ENCODE measurements at places on chromosomes 16 and 17.

DNA sequence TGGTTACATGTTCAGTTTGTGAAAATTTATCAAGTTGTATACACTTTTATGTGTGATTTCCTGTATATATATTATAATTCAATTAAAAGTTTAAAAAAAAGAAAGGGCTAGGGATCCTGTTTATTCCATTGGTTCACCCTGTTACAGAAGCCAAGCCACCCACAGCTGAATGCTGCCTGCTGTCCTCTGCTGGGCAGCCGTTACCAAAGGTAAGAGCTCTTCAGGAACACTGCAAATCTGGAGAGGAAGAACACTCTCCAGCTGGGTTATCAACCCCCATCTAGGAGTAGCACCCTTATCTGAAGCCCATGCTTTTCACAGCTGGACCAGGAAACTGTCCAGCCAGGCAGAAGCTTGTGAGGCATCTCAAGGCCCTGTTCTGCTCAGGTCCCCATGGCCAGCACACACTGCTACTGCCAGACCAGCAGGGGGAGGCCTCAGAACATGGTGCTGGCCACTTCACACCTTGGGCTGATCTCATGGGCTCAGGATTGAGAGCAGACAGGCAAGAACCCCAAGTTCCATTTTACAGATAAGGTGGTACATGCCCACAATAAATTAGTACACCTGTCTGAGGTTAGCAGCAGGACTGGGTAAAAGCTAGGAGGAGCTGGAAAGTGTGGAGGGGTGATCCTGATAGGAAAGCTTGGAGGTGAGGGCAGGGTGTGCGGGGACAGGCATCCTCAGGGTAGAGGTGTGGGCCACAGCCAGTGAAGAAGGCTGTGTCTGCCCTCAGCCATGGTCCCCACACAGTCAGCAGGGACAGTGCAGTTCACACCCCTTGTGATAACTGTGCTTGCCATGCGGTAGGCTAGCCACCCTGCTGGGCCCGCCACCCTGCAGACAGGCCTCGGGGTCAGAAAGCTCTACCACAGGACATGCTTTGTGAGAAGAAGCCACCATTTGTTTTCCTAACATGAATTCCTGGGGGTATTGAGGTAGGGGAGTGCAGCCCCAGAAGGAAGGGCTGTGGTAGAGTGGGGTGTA, 54.3 kb upstream of the SREBF1 start:
- no peak overlapping the region for H3K4me3 ChIP-seq
- no peaks in the 10 kb centered on the region for H3K36me3 ChIP-seq
- H3K27me3 ChIP-seq = no peaks in the 10 kb centered on the region
- no peak for DNase-seq

DNA sequence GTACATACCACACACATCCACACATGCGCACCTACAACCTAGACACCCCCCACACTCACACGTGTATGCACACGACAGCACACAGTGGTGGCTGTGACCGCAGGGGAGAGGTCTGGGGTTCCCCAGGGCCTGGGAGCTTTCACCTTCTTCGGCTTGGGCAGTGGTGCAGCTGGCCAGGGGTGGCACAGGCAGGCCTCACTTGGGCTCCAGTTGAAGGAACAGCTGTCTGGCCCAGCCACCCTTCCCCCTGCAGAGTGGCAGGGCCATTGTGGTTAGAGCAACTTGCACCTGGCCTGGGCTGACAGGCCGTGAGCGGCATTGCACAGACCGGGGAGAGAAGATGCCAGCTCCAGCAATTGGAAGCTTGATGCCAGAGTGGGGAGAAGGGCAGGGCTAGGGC, 114.5 kb upstream of the GSE1 start:
- no peak overlapping the region for H3K4me3 ChIP-seq
- DNase-seq = no peak
- H3K4me1 ChIP-seq = no peaks in the 10 kb centered on the region
- no peaks in the 10 kb centered on the region for H3K36me3 ChIP-seq

- no peaks in the 10 kb centered on the region for H3K4me1 ChIP-seq
- no peaks in the 10 kb centered on the region for H3K36me3 ChIP-seq
- H3K4me3 ChIP-seq = no peak overlapping the region
These were observed 256.9 kb downstream of the C16orf95 start for GRCh38 chr16:87060034-87060986.

GRCh38 chr16:29151317-29151716, 166.5 kb downstream of the LAT start:
- no peak overlapping the region for H3K27ac ChIP-seq
- no peaks in the 10 kb centered on the region for H3K4me1 ChIP-seq
- no peaks in the 10 kb centered on the region for H3K27me3 ChIP-seq
- no peak overlapping the region for H3K4me3 ChIP-seq
- H3K36me3 ChIP-seq = no peaks in the 10 kb centered on the region
- DNase-seq = peak; percentile 27

DNA sequence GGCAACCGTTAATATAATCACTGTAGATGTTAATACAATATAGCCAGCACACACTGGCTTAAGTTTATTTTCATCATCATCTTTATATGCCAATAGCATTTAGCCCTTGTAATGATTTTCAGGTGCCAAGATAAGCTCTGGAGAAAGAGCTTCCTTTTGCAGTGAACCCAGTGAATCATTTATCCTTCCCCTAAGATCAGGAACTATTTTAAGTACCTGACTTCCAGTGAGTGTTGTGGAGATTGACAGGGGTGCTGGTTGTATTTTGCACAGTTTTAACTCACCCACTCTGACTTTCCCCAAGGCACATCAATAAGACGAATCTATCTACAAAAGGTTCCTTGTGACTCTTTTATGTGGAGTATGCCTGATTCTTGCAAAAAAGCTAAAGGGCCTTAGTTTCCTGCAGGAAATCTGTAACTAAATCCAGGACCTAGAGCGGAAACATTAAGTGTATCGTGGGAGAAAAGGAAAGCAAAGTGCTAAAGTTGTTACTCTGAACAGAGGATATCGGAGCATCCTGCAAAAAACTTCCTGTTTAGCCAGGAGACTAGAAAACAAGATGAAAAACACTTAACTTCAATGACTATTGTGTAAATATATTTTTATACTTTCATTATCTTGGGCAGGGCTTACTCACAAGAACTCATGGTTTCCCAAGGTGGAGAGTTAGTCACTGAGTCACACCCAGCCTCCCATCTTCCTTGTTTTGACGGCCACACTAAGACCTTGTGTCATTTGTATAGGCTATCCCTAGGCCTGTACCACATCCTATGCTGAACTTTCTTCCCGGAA, 183.6 kb downstream of the MAP2K6 start:
- no peak overlapping the region for H3K27ac ChIP-seq
- no peak overlapping the region for H3K4me3 ChIP-seq
- H3K27me3 ChIP-seq = no peaks in the 10 kb centered on the region
- DNase-seq = no peak
- no peaks in the 10 kb centered on the region for H3K4me1 ChIP-seq

GRCh38 chr17:57114085-57114673, 29.1 kb downstream of the AKAP1 start:
- peaks cover 11% of the 10 kb centered on the region for H3K36me3 ChIP-seq
- H3K27ac ChIP-seq = peak overlapping the region; percentile 44
- H3K4me3 ChIP-seq = no peak overlapping the region
- H3K27me3 ChIP-seq = no peaks in the 10 kb centered on the region
- no peak for DNase-seq

All from breast epithelium (tissue), 4 donors.